Left renal cortex interstitium (tissue), 4 donors: ENCODE measurements at places on chromosomes 13 and 19.

GRCh38 chr13:77190349-77190958 is 136.4 kb downstream of the MYCBP2 start:
- DNase-seq: no peak

DNA sequence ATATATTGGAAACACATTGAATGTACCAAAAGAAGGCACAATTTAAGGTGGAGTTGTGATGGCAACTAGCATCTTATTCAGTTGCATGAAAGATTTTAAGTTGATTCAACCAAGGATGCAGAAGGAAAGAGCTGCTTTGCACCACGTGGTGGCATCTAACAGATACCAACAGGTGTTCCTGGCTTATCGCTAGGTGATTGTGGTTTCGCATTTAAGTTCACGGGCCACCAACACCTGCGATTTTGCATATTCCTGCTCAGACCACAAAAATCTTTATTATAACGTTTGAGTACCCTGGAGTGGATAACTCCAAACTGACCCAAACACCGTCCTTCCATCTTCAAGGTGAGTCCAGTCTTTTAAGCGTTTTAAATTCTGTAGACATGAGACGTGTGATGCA is 45.3 kb downstream of the RGCC start:
- DNase-seq: no peak

DNA sequence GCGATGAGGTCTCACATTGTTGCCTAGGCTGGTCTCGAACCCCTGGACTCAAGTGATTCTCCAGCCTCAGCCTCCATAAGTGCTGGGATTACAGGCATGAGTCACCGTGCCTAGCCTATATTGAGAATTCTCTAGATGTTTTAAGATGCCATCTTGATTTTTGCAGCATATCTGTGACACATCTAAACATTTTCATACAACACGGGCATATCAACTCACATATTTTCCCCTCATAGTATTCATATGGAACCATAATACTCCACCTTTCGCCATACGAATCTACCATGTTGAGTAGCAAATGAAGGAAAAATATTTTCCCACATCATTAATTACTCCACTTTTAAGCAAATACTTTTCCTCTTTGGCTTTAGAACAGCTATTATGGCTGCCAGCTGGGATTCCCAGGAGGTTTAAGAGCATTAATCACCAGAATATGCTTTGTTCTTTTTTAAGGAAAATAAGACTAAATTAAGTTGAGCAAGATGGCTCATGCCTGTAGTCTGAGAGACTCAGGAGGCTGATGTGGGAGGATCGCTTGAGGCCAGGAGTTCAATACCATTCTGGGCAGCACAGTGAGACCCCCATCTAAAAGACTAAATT is 56.9 kb upstream of the GTF2F2 start:
- no peak for DNase-seq

GRCh38 chr13:100128373-100128772 is 39.5 kb downstream of the PCCA start:
- no peak for DNase-seq

DNA sequence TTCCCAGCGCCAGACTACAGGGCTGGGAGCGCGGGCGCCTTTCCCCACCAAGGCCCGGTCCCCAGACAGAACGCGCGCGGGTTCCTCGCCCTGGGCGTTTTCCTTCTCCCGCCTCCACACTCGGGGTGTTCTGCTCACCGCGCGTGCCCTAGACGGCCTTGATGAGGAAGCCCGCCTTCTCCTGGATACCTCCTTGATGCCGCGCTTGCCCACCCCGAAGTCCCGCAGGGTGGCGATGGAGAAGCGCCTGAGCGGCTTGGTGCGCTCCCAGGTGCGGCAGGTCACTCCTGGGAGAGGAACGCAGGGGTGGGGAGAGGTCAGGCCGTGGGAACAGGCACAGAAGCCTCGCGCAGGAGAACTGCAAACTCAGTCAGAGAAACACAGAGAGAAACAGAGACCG is 34.8 kb downstream of the CYP2B6 start:
- DNase-seq: no peak

- DNase-seq: no peak
Measured at GRCh38 chr19:38355728-38356725, 18.3 kb upstream of the PSMD8 start.

DNA sequence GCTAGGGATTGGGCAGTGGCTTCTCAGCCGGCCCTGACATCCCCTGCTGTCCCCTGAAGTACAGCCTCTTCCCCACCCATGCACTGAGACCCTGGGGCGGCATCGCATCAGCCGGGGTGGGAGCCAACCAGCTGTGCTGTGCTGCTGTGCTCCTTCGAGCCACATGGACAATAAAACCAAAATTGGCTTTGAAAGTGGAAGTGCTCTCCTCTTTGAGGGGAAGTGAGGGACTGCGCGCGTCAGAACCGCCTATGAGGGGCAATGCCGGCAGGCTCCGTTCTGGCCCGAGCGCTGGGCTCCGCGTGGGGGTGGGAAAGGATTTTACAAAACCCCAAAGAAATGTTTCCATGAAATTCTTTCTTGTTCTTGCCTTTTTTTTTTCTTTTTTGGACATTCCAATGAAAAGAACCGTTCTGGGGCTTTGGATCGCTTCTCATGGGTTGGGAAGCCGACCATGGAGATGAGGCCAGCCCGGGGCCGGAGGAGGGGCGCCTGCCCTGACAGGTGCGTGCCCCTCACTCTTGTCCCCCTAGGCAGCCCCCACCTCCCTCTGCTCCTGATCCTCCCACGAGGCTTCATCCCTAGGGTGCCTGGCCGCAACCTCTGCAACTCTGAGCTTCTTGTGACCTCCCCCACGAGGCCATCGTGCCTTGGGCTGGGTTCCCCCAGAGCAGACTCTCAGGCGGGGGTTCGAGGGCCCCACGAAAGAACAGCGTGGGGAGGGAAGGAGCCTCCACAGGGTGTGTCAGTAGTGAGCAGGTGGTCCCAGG is 22.6 kb downstream of the KLHL26 start:
- DNase-seq: no peak

- DNase-seq: no peak
Measured at GRCh38 chr13:79722885-79723445, 242.0 kb downstream of the NDFIP2 start.

GRCh38 chr13:102466610-102467190 is 64.9 kb upstream of the FGF14 start:
- DNase-seq: no peak

- DNase-seq: no peak
Measured at GRCh38 chr13:112639521-112639920, 50.3 kb upstream of the ATP11A start.

- no peak for DNase-seq
Measured at GRCh38 chr19:47186446-47187334, 44.3 kb downstream of the BBC3 start.

GRCh38 chr13:48728876-48729275 is 75.1 kb downstream of the CYSLTR2 start:
- no peak for DNase-seq

DNA sequence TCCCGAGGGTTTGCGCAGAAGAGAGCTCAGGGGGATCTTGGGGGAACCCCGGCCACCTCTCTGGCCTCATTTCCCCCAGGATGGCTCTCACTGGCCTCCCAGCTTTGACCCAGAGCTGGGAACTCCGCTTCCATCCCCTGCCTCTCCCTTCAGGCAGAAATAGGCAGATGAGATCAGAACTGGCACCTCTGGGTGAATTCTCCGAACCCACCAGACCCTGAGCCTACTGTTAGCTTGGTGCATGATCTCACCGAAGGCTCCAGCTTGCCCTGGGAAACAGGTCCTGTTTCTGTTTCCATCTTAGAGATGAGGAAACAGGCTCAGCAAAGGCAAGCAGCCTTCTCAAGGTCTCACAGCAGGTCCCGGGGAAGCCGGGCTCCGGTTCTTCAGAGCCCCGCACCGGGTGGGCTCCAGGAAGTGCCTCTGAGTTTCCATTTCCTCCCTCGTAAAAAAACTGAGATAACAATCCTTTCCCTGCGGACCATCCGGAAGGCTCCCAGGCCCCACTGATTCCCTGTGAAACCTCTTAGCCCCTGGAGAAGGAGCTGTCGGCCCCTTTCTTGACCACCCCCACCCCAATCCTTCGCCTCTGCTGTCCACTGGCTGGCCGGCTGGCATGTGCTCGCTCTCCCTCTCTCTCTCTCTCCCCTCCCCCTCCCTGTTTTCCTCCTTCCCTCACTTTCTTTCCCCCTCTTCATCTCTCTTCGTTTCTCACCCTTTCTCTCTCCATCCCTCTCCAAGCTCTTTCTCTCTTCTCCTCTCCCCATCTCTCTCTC is 2.1 kb downstream of the NECTIN2 start:
- DNase-seq: no peak

GRCh38 chr13:27403203-27403678 is 21.2 kb upstream of the GTF3A start:
- DNase-seq: no peak

DNA sequence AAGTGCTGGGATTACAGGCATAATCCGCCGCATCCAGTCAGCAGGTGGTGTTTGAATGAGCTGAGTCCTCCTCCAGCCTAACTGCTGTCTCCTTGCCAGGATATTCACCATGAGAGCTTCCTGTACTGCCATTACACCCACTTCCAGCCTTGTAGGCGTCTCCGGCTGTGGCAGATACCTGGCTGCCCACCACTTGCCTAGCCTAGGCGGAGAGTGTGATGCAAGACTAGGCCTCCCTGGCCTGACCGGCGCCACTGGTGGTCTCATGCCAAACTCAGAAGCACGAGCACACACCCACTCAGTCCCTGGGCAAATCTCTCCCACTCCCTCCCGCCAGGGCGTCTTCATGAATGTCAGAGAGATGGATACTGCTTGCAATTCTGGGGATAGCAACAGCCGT is 16.6 kb downstream of the IL12RB1 start:
- no peak for DNase-seq

- no peak for DNase-seq
Measured at GRCh38 chr13:84951128-84951527, 848.1 kb downstream of the SLITRK6 start.

- no peak for DNase-seq
Measured at GRCh38 chr19:58581227-58582141, 8.3 kb upstream of the MZF1 start.

DNA sequence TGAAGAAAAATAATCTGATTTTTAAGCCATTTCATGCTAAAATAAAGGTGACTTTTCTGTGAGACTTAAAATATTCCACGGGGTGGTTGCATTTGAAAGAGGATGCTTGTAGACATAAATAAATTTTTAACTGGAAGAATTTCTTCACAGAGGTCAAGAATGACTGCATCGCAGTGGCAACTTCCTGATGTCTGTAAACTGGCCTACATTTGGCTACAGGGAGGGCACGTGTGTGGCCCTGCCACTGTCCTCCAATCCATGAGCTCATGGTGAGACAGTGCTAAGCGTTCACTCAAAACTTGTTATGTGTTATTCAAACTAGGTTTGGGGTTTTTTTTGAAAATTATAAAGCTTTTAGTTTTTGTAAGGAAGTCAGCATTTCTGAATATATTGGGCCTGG is 1089.3 kb downstream of the EFNB2 start:
- DNase-seq: no peak

DNA sequence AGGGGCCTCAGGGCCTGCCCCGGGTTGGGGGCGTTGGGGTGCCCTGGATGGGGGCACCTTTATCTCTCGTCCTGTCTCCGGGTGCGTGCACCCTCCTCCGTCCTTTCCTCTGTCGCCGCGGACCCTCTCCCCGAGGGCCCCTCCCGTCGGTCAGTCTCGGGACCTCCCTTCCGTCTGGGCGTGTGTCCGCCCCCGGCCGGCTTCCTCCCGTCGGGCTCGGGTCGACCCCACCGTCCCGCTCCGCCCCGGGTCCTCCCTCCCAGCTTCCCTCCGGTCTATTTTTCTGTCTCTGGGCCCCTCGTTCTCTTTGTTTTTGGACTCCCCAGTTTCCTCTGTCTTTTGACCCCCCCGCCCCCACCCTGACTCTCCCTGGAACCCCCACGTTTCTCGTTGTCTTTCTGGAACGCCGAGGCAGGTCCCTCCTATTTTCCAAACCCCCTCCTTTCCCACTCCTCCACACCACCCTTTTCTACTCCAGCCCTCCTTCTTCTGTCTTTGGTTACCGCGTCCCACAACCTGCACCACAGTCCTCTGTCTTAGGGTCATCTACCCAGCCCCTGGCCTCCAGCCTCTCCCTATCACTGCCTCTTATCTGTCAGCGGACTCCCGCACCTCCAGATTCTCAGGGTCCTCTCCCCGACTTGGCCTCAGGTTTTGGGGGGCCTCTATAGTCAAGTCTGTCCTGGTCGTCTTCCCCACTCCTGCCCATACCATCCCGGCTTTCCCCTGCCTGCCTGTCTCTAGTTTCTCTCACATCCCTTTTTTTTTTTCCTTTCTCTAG is 757 bp downstream of the EGLN2 start:
- no peak for DNase-seq

GRCh38 chr19:46376241-46377153 is 29.6 kb downstream of the PPP5C start:
- DNase-seq: no peak

GRCh38 chr13:50162001-50162400 is 146.8 kb downstream of the KCNRG start:
- DNase-seq: no peak

DNA sequence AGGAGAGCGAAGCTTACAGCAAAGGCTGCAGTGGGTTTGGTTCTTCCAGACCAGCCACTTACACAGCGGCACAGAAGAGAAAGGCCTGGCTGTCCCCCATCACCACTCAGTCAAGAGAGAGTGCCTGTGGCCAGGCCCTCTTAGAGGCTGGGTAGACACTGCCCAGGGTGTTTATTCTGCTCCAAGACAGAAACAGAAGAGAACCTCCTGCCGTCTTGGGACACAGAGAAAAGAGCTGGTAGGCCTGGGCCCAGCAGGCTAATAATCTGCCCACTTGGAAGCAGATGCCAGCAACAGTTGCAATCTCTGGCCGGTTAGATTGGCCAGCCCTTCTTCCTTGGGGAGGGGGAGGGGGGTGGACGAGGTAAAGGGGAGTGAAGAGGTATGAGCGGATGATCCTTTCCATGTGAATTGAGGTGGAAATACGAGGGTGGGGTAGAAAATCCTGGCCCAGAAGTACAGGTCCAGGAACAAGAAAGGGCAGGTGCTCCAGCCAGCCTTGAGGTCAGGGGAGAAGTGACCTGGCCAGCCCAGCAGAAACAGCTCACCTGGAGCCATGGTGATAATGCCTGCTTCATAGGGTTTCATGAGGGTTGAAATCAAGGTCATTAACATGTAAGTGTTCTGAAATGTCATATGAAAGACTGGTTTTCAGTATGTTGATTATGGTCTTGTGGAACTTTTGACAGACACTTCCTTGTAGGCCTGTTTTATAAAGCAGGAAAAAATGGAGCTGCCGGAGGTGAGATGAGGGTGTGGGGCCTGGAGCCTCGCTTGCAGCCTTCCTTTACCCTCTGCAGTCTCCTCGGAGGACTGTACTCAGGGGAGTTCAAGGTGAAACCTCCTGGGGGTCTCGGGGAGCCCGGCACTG is 116.9 kb downstream of the SIPA1L3 start:
- no peak for DNase-seq
